RCC 7860 (cell line): ENCODE measurements at places on chromosomes 1 and 21.

GRCh38 chr1:186213225-186213607, 161.8 kb downstream of the TPR start:
- no peak for DNase-seq

DNA sequence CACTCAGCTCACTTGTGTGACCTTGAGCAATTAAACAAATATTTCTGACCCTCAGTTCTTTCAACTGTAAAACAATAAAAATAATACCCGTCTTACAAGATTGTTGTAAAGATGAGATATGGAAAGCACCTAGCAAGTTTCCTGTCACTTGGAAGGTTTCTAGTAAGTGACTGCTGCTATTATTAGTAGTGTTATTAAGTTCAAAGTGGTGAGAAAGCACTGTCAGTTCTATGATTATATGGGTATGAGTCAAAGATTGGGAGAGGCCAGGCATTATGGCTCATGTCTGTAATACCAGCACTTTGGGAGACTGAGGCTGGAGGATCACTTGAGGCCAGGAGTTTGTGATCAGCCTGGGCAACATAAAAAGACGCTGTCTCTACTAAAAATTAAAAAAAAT, 145.4 kb downstream of the C1orf21 start:
- DNase-seq = no peak

- peak; percentile 63 for DNase-seq
Measured at GRCh38 chr1:9294910-9295636, 2.4 kb downstream of the SPSB1 start.

DNA sequence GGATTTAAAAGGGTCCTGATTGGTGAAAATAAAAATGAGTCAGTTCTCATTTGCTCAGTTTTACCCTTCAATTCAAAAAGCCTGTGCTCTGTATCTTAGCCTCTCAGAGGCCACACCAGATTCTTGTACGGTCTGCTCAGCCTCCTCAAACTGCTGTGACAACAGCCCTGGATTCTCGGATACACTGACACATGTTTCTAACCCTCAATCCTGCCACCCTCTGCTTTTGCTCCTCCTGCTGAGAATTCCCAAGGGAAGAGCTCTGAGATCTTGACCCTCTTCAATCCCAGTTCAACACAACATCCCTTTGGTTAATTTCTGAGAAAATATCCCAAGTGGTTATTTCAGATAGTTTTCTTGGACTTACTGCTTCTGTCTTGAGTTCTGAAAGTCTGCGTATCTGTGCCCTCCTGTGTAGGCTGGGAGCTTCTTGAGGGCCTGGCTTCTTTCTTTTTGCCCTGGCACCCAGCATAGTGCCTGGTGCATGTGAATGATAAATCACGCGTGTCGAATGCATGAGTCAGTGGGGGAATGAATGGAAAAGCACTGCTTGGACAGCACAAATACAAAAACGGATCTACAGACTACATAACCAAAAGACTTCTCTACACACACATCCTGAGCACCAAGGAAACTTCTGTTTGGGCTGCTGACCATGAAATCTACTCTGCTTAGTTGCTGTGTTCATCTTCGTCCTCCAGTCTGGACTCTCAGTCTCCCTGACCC, 24.5 kb downstream of the IRF2BP2 start:
- peak; percentile 52 for DNase-seq

DNA sequence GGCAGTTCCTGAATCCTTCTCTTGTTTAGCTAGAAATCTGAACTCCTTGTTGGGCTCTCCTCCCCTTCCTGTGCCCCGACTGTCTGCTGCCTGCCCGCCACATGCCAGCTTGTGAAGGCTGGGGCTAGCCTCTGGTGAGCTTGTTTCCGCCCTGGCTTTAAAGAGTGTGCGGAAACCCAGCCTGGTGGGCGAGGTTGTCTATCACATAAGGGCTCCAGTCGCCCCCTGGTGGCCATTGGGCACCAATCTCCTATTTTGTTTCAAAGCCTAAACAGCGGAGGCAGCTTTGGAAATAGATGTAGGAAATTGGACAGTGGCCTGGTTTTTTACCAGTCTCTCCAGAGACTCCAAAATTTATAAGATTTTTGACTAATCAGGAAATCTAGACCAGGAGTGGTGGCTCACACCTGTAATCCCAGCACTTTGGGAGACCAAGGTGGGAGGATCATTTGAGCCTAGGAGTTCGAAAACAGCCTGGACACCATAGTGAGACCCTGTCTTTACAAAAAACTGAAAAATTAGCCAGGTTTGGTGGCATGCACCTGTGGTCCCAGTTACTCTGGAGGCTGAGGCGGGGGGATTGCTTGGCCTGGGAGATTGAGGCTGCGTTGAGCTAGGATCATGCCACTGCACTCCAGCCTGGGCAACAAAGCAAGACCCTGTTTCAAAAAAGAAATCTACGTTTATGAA, 9.8 kb downstream of the ATP8B2 start:
- DNase-seq = peak; percentile 37

GRCh38 chr1:1061682-1062345, 12.3 kb downstream of the RNF223 start:
- DNase-seq = no peak

DNA sequence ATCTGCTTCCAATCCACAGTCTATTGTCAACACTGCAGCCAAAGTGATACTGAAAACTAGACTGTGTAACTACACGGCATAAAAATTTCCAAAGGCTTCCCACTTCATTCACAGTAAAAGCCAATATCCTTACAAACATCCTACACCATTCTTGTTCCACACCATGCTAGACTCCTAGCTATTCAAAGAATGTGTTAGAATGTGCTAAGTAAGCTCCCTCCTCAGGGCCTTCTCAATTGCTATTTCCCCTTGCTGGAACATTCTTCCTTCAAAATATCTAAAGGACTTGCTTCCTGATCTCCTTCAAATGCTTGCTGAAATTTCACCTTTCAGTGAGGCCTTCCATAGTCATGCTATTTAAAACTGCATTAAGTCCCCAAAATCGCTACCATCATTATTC, 228.1 kb downstream of the AKT3 start:
- no peak for DNase-seq

GRCh38 chr1:21508580-21509350, 458 bp upstream of the ALPL start:
- DNase-seq = no peak

DNA sequence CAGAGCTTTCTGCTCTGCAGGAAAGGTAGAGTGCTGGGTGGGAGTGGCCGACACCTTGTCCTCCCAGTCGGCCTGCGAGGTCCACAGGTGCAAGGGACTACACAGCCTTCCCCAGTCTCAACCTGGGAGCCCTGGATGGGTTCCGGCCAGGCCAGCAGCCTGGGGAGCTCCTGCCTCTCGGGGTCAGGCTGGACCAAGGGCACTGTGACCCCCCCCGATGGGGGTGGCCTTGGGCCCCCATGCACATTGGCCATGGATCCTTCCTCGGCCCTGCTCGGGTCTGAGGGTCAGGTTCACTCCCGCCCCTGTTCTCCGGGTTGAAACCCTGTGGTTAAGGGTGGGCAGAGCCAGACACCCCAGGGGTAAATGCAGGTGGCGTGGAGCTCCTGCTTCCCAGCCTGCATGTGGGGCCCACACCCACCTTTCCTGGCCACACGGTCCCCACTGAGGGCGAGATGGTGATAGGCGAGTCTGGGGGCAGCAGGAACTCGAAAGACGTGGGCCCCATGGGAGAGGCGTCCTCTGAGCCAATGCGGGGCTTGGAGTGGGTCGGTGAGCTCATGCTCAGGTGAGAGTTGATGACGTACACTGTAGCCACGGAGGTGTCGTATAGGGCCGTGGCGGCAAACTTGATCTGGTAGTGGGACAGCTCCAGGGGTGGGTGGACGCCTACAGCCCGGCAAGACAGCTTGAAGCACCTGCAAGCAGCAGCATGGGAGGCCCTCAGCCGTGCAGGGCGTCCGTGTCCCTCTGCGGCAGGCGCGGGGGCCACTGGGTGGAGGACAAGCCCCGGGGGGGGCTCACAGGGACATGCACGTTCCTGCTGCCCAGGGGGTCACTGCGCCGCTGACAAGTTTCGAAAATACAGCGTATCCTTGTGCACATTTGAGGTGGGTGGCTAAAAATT, 10.8 kb upstream of the TMEM52 start:
- no peak for DNase-seq

DNA sequence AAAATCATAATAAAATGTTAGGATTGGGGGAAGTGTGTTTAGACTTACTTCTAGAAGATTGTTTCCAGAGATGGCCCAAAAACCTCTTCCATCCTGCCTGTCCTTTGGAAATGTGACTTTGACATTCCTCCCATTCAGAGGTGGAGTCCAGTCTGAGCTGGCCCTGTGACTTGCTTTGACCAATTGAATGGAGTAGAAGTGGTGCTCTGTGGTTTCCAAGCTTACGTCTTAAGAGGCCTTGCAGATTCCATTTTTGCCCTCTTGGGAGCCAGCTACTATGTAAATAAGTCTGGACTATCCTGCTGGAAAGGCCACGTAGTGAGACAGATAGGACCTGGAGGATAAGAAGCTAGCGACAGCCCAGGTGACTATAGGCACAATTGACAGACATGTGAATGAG, 1.3 kb upstream of the NT5C1A start:
- DNase-seq = no peak

- DNase-seq = peak; percentile 62
Measured at GRCh38 chr1:39955547-39956539, 898 bp downstream of the MFSD2A start.

DNA sequence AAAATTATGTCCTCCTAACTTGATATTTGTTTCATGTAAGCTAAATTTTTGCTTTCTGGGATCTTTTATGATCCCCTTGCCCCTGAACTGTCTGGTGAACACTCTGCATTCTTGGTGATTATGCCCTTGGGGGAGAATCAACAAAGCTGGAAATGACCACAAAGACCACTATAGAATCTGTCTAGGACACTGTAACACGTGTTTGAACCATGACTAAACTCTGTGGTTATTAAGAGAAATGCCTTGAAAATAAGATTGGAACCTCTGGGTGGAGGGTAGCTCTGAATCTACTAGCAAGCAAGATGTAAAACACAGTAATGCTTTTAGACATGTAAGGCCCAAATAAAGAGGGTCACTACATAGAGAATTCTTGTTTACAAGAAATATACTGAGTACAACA, 237.5 kb downstream of the HMCN1 start:
- DNase-seq = peak; percentile 91

DNA sequence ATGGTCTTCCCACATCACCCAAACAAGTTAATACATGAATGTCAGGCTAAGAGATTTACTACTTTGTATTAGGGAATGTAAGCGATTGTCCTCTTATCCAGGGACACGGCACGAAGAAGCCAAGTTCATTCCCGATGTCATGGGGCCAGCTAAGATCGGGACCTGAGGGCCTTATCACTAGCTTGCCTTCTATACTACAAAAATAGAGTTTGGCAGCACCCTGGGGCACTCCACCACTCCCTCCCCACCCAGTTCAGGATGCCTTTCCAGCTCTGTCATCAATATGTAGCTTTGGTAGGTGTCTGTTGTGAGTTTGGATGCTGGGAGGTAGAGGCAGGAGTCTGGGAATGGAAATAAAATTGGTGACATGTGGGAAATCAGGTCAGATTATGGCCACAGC, 197.5 kb downstream of the ATG4C start:
- DNase-seq = no peak

DNA sequence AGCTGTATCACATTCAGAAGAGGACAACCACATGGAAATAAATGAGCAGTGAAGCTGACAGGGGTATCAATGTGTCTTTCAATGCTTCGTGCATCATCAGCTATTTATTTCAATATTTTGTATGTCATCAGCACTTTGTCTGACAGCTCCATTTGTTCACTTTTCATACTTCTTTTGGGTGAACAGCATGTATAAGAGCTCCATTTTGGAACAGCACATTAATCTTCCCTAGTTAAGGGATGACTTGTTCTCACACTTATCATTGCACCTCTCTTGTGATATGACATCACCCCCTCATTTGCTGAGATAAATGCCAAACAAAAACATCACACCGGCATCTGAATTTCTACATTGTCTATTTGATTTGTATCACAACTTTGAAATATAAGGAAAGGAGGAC, 190.6 kb upstream of the SAMSN1 start:
- no peak for DNase-seq
